MV-4-11 (cell line): ENCODE measurements at places on chromosomes 2 and 18.

GRCh38 chr2:127191331-127192219 lies 28.5 kb downstream of the CYP27C1 start:
- no peak for DNase-seq

- DNase-seq: no peak
Measured at GRCh38 chr18:39806525-39806924, 2148.5 kb upstream of the PIK3C3 start.

GRCh38 chr2:211447548-211447947 lies 891.1 kb downstream of the CPS1 start:
- DNase-seq: peak; percentile 2

DNA sequence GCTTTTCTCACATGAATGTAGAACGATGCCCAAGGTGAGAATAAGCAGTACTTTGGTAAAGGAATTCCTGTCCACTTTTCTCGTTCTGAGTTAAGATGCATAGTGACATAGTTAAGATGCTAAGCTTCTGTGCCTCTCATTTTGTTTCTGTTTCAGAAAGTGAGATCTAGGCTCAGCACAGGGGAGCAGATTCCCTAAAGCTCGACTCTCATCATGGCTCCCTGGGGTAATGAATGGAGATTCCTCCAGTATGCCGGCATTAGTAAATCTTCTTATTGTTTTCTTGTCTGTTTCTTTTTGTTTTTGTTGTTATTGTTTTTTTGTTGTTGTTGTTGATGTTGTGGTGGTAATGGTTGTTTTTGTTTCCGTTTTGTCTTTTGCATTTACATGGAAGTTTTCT lies 225.4 kb downstream of the LRRTM4 start:
- DNase-seq: no peak

DNA sequence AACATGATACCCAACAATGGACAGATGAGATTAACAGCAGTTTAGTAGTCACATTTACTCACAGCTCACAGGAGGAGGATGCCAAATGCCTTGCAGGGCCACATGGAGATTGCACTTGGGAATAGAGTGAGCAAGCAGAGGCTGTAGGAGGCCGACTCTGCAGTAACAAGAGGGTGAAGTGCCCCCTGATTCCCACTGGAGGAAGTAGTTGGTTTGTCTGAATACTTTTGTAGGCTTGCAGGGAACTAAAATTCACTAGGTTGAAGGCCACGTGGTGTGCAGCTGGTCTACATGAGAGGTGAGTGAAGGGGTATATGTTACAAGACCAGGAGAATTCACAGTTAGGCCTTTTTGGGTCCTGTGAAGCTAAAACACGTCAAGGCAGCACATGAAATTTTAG lies 419.3 kb upstream of the TNP1 start:
- no peak for DNase-seq

DNA sequence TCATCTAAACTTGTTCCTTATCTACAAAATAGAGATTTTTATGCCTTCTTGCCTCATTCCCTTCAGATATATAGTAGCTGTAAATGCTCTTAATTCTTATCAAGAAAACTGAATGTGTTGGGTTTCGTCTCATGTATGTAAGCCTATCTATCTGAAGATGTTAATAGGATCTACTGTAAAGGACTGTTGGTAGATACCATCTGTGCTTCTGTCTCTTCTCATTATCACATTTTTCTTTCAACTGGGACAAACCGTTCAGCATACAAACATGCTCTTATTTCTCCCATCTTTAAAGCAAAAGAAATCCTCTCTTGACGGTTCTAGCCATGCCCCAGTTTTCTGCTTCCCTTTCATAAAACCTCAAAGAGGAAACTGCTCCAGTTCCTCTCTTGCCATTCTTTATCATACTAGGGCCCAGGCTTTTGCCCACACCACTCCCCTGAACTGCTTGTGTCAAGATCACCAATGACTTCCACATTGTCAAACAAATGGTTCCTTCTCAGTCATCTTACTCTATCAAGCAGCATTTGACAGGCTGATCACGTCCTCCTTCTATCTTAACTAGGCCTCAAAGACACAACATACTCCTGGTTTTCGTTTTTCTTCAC lies 88.7 kb downstream of the ARHGEF33 start:
- peak; percentile 72 for DNase-seq

DNA sequence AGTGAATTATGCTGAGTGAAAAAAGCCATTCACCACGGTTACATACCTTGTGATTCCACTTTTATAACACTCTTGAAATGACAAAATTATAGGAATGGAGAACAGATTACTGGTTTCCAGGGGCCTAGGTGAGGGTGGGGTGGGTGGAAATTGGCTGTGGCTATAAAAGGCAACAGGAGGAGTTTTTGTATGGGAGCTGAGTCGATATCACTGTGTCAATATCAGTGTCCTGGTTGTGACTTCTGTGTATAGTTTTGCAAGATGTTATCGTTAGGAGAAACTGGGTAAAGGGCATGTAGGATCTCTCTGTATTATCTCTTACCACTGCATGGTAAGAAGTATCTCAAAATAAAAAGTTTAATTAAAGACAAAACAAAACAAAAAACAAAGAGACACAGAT lies 84.3 kb downstream of the EDAR start:
- no peak for DNase-seq

- no peak for DNase-seq
Measured at GRCh38 chr2:236086971-236087465, 81.2 kb downstream of the GBX2 start.

DNA sequence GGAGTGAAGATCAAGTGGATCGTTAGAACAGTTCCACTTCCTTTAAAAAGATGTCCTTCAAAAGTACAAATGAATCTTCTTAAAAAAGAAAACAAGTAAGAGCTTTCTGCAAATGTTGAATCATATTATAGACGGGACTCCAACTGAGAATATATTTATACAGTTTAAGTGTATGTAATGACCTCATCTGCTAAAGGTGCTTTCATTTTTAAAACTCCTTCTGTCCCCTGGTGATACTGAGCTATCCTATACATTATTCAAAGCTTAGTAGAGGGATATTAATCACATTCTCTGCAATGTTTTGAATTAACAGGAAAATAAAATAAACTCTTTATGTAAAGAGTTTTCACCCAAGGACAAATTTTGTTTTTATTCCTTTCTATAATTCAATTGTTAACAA lies 420.7 kb upstream of the SLC8A1 start:
- no peak for DNase-seq

DNA sequence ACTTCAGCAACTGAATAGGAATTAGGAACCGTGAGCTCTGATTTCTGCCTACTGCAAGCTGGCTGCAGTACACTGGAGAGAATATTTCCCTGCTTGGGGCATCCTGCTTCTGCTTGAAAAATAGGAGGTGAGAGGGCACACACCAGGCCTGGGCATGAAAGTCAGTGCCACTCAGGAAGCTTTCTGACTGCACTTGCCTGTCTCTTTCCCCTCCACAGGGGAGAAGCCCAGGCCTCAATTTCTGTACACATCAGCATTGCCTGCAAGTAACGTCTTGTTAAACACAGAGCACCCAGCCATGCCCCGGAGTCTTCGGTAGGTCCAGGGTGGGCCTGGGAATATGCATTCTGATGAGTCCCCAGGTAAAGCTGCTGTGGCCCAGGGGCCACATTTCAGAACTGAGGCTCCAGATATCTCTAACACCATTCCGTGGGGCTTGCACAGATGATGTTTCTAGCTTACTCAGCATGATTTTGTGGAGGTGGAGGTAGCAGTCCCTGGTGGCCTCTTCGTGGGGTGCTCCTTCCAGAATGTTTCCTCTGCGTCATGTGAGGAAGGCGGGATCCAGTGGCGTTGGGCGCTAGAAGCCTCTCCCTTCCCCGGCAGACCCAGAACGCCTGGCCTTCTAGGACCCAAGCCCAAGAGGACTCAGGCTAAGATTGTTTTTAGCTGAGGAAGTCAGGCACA lies 114.1 kb downstream of the ZBTB7C start:
- DNase-seq: no peak

DNA sequence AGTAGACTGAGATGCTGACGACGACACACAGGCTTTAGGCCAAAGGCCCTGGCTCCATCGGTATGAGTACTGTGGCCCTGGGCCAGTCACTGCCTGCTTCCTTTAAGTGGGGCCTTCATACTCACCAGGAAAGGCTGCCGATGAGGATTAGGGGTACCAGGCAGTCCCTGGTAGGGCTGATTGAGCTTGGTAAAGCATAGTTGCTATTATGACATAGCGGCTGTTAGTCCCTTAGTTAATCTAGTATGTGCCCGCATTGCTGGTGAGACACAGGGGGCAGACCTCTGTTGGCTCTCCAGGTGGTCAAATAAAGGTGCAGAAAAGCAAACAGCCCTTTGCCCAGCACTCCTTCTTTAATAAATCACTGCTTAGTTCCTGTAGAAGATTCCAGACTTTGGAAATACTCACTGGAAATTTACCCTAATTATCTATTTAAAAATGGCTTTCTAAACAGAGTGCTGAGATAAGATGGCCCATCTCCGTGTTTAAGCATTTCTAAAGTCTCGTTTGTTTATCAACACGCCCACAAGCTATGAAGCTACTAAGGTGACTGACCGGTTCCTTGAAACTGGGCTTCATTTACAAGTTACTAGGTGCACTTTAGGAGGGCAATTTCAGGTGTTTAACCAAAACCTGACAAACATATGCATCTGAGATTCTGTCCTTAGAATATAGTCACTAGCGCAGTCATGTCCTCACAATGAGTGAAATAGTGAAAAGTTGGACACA lies 8.7 kb upstream of the BIN1 start:
- DNase-seq: no peak
